Esophagus squamous epithelium (tissue), 5 donors: ENCODE measurements at places on chromosomes 11 and 22. TPM values are rescaled to one million over a fixed set of nuclear protein-coding genes. Genes with fewer than 3 reads are reported as not detected.

GRCh38 chr22:19942157-19943081 is 801 bp upstream of the TXNRD2 start:
- no peak for DNase-seq

DNA sequence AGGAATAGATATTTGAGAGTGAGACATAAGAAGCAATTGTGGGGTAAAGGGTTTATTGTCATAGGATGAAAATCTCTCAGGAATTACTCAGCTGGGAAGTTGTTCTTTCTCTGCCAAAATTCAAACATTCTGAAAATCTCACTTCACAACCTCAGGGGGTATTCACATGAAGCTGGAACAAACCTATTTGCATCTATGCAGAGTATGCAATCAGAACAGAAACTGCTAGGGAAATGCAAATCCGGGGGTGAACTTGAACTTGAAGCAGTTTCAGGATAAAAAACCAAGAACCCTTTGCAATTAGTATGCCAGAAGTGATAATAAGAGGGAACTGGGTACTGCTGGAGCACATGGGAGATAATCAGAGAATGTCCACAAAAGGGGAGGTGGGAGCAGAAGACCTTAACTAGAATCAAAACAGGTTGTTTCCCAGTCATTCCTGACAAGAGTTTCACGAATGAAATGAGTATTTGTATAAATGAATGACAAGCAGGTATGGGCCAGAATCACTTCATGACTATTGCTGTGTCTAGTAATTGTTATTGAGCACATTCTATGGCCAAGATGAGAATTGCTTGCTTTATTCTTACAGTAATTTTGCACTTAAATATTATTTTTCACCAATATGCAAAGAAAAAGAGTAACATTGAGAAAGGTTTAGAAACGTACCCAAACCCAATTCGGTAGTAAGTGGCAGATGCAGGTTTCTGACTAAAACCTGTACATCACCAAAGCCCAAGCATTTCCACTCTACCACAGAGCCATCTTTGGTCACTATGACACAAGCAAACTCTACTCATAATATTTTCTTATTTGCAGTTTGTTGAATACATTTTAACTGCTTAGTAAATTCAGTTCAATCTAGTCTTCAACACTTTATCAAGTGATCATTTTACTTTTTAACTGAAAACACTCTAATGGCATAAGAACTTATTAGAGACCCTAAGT is 61.8 kb upstream of the UBASH3B start:
- DNase-seq = no peak

YAP1 gene
- 141 TPM for total RNA-seq

- DNase-seq = no peak
Measured at GRCh38 chr11:20367313-20367948, 3.9 kb downstream of the HTATIP2 start.

DNA sequence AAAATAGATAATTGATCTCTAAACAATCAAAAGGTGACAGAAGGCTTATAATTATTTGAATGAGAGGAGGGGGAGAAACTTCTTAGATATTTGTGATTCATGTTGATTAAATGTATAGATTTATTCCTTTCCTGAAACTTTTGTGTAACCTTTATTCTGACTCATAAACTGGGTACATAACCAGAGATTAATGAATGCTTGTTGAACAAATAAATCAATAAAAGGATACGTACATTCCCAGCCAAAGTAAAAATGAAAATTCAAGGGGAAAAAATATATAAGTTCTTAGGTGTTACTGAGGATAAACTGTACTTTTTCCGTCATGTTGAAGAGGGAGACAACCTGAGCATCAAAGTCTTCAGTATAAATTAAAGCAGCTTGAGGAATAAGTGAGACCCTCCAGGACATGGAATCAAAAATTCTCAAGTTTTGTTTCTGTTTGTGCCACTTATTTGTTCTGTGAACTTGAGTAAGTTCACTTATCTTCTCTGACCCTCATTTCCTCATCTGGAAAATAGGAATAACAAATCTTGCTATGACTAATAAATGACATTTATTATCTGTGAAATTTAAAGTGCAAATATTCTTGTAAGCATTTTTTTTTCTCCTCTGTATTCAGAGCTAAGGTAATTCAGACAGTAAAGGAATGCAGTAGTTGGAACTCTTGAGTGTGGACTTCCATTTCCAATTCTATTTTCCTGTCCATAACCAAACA is 195.4 kb downstream of the METTL15 start:
- no peak for DNase-seq

- DNase-seq = no peak
Measured at GRCh38 chr22:49642741-49643140, 184.9 kb downstream of the BRD1 start.
